ENCODE measurements at places on chromosomes 3 and 15.

DNA sequence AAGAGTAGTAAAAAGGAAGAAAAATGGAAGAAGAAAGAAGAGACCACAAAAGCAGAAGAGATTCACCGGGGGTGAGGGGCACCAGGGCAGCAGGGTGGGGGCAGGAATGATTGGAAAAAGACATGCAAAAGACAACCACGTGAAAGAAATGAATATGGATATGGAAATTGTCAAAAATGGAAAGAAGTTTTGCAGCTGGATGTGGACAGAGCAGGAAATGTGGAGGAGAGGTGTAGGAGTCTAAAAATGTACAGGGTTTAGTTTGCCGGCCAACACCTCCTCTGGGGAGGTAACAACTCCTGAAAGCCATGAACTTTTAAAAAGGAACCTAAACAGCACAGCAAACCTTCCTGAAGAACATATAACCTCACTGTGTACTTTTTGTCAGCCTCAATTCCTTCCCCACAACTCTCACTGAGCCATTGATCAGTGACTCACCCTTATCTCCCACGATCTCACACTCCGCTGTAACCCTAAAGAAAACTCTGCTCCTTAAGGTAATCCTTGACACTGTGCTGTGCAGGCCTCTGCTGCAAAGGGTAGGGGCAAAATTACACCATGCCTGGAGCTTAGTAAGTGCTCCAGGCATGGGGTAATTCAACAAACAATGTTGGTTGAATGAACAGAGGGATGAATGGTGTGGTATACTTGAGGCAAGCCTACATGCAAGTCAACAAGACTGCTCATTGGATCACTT is 100.2 kb upstream of the BOC start:
- DNase-seq = no peak

- no peak for DNase-seq
Measured at GRCh38 chr3:27644941-27645340, 77.2 kb downstream of the EOMES start.

GRCh38 chr3:149673393-149673792 is 15.6 kb upstream of the WWTR1 start:
- DNase-seq = no peak

DNA sequence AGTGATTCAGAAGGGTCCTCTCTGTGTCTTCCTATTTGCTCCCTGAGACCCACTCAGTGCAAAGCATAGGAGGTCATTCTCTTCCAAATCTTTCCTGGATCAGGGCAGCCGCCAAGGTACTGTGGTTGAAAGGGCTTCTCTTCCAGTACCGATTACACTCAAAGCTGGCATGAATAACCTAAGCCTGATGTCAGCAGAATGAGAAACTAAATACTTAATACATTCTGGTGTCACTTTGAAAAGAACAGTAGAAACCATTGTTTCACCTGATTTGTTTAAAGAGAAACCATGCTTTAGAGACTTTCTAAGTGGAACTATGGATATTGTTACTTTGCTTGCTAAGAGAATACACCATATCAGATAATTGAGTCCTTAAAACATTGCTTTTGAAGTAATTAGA is 50.2 kb downstream of the PDHB start:
- no peak for DNase-seq

DNA sequence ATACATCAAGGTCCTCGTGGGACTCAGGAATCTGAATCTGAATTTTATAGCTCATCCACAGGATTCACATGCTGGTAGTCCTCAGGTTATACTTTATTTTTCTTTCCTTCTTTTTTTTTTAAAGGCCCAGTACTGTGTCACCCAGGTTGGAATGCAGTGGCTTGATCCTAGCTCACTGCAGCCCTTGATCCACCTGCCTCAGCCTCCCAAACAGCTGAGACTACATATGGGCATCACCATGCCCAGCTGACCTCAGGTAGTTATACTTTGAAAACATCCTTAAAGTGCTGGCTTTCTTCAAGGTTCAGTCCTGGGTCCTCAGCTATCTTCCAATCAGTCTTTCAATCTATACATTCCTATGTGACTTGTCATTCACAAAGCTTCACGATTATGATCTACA is 38.2 kb downstream of the SNX4 start:
- no peak for DNase-seq

Measured in muscle of arm (tissue), 14 donors.